Activated naive CD8-positive, alpha-beta T cell treated with anti-CD3 and anti-CD28 coated beads for 36 hours (primary cell): ENCODE measurements at places on chromosomes 6 and 20.

DNA sequence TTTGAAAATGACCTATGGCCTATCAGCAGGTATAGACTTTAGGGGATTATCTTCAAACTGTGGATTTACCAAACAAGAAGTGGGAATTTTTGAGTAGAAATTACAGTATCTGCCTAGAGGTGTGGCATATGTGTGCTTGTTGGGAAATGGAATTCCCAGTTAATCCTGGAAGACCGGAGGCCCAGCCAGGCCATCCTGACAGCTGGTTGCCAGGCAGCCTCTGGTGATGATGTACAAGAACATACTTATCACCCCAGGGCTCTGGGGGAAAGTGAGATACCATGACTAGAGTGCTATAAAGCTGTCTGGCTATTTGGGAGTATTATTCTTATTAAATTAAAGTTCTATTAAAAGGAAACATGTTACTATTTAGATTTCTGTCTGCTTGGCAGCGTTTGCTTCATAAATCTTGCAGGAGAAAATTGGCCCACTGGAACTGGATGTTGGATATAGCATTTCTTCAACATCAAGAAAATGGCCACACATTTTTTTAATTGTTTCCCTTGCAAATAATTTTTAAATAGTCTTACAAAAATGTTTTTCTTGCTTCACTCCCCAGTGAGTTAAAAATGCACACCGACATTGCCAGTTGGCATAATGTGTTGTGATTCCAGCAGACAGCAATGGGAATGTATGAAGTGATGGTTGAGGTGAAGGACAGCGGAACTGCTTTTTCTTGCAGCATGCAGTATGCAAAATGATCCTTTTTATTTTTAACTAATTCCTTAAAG lies 187.8 kb downstream of the MYLK4 start:
- no peak for DNase-seq

- DNase-seq: no peak
Measured at GRCh38 chr20:33765099-33765498, 33.3 kb downstream of the ZNF341 start.

DNA sequence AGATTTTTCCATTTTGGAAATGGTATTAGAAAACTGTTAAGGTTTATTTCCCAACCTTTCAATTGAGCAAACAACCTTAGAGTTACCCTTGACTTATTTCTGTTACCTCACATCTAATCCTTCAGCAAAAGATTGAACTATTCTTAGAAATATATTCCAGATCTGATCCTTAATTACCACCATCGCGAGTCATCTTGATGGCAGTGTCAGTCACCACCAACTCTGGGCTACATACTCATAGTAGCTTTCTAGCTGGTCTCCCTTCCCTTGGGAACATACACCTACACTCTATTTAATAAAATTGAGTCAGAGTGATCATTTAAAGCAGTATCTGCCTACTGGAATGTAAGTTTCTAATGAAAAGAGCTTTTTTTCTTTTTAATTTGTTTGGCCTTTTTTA lies 308.2 kb downstream of the EYS start:
- no peak for DNase-seq

DNA sequence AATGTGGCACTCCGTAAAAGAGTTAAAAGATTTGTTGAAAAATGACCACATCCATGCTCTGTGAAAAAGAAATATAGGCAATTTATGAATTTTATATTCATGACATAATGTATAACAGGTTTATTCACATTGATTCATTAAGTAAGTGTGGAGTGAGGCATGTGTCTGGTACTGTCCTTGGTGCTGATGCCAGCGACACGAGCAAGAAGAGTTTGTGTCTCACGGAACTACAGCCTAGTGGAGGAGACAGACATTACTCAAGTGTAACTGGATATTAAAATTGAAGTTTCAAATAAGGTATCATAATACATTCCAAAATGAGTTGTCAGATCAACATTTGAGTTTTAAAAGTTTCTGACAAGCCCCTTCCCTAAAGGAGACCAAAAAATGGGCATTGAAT lies 158.2 kb upstream of the PRND start:
- DNase-seq: no peak
